ENCODE measurements at places on chromosomes 1 and 21. TPM values are rescaled to one million over a fixed set of nuclear protein-coding genes. Genes with fewer than 3 reads are reported as not detected.

FTCD gene
- total RNA-seq = 1.5 TPM

PADI4 gene
- 7.2 TPM for total RNA-seq

RXRG gene
- total RNA-seq = 8.4 TPM

PROK1 gene
- not detected for total RNA-seq

KISS1 gene
- total RNA-seq = not detected

HHIPL2 gene
- 0.97 TPM for total RNA-seq

E2F2 gene
- total RNA-seq = 1.1 TPM

CD247 gene
- 8.7 TPM for total RNA-seq

DNA sequence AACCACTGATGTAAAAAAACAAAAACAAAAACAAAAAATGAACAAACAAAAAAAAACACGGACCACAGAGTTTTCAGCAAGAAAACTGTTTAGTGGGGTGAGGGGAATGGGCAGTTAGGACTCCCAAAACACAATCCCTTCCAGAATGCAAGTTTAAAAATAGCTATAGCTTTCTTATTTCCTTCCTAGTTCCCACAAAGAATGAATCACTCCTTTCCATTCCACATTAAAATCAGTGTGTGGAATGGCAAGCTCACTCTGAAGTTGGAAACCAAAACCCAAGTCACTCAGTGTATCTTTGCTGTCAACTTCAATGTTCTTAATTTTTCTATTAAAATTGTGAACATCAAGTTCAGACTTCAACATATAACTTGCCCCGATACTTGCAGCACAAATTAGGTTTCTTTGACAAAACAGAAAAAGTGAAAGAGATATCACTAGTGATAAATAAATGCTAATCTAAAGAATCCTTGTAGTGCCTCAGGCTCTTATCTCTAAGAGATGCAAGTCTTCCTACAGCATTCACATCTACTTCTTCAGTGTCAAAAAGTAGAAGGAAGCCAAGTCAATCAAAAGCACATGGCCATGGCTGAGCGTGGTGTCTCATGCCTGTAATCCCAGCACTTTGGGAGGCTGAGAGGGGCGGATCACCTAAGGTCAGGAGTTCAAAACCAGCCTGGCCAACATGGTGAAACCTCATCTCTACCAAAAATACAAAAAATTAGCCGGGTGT, 45.5 kb downstream of the TOR3A start:
- no peak for DNase-seq

DNA sequence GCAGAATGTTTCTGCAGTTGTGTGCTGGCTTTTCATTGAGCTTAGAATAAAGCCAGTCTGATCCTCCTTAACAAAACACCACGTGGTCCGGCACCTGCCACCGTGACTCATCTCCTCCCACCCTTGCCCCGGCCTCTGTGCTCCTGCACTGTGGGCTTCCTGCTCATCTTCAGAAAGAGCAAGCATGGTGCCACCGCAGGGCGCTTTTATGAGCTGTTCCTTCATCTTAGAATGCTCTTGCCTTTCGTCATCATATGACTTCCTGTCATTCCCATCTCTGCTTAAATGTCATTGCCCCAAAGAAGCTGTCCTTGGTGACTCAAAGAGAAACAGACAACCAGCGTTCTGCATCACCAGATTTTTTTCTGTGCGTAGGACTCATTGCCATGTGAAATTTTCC, 117.8 kb downstream of the HHAT start:
- DNase-seq = no peak

GRCh38 chr1:182170891-182171461, 109.5 kb upstream of the ZNF648 start:
- DNase-seq = peak; percentile 65

DNA sequence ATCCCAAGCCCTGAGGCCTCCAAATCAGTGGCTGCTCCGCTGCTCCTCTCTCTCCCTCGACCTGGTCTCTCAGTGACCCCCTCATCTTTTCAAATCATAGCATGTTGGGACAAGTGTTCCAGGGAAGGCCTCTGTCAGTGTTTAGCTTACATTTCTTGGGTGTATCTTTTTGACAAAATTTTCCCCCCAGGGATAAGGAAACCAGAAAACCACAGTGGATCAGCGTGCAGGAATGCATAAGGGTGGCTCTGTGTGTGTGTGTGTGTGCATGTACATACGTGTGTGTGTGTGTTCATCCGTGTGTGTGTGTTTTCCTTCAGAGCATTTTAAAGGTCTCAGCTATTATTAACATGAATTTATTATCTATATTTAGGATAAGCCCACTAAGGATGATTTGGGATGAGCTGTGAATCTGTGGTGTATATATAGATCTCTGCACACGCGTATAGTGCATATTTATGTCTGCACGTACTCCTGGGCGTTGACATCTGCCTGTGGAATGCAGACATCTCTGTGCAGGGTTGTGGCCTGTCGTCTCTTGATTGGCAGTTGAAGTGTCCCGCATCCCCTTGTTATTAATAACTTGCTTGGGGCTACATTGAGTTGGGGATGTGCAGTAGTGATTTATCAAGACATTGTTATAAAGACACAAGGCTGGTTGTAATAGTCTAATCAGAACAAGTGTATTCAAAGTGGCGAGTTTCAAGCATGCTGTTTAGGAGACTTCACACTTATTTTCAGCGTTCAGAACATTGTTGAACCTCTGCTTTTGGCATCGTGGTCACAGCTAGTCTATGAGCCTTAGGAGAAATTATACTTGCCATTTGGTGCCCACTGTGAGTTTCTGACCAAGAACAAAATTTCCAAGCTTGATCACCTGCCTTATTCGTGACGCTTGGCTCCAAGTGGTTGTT, 55.6 kb downstream of the GALNT2 start:
- no peak for DNase-seq

DNA sequence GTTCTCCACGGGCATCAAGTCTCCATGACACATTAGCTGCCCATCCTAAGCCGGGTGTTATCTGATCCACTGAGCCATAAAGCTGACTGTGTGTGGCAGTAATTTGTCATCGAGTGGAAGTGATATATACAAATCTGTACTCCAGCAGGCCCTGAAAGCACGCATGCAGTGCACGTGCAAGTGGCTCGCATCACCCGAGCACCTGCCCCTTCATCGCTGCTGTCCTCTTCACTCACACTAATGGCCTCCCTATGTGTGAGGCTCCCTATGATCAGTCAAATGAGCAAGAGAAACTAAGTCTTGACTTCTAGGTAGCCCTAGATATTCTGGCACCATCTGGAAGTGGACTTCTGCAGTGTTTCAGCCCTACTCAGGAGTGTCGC, 248.6 kb downstream of the MATN1 start:
- DNase-seq = no peak

- DNase-seq = no peak
Measured at GRCh38 chr1:234430691-234431090, 48.3 kb downstream of the TARBP1 start.

GRCh38 chr21:30592140-30592539, at the start of gene KRTAP6-3:
Gene KRTAP6-3, plus strand, starts transcription at chr21:30592440. Its CDS starts 6 bp downstream, at chr21:30592446.
- no peak for DNase-seq

DNA sequence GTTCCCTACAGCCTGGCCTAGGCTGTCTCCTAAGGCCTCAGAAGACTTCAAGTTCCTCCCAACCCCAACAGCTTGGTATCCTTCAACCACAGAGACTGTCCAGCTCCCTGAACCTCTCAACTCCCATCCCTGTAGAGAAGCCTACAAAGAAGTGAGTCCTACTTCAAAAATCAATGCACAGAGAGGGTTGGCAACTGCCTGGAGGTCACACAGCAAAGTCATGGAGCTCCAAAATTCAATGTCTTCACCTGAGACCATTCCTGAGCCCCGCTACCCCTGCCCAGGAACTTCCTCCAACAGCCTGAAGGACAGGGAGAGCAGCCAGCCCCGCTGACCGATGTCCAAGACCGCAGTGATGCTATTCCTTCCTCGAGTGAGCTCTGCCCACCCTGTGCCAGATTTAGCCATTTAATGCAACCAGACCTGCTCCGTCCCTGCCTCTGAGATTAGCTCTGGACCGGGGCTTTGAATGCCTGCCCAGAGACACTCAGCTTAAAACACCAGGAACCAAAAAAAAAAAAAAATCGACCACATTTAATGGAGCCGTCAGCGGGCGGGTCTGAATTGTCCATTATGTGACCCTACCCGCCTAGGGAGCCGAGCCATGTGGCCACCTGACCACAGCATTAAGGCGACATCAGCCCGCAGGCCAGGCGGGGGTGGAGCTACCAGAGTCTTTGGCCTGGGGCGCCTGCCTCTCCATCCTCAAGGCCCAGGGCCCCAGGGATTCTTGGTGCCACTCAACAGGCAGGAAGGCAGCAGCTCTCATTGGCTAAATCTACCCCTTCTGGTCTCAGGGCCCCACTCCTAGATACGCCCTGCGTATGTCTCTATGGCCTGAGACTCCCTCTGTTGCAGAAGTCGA, 148.6 kb downstream of the SYF2 start:
- DNase-seq = no peak

GRCh38 chr1:223711747-223712193, 569 bp upstream of the CAPN2 start:
- no peak for DNase-seq

DNA sequence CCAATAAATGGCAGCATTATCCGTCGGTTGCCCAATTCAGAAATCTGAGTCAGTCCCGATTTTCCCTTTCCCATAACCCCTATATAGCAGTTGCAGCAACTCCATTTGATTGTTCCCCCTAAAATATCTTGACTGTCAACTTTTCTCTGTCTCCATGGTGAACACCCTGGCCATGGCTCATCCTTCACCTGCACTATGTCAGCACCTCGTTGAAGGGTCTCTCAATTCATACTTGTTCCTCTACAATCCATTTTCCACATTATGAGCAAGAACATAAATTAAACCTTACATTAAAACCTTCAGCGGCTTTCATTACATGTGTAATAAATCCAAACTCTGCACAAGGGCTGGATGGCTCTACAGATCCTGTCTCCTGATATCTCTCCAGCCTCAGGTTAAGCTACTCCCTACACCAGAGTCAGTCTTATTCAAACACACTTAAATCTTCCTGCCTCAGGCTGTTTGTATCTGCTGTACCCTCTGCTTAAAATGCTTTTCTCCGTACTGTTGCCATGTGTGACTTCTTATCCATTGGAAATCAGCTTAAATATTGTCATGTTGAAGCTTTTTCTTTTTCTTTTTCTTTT, 87.3 kb downstream of the BACH1 start:
- DNase-seq = no peak

- DNase-seq = no peak
Measured at GRCh38 chr1:183871142-183871541, 66.2 kb downstream of the RGL1 start.

DNA sequence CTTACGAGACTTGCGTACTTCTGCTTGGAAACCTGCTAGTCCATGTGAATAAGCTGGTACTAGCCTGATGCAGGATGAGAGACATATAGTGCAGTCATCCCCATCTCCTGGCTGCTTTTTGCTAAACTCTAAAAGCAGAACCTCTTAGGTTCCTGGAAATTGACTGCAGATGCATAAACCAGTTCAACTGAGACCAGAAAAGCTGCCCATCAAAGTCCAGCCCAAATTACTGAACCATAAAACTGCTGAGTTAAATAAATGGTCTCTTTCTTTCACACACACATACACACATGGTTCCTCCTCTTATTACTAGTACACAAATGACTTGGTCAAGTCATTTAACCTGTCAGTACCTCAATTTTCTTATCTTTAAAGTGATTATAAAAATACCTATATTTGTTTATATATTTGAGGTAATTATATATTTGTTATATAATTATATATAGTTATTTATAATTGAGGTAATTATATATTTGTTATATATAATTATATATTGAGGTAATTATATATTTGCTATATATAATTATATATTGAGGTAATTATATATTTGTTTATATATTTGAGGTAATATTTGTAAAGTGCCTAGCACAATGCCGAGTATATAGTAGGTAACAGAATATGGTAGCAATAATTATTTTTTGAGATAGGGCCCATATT, 25.2 kb upstream of the RABGAP1L start:
- no peak for DNase-seq

DNA sequence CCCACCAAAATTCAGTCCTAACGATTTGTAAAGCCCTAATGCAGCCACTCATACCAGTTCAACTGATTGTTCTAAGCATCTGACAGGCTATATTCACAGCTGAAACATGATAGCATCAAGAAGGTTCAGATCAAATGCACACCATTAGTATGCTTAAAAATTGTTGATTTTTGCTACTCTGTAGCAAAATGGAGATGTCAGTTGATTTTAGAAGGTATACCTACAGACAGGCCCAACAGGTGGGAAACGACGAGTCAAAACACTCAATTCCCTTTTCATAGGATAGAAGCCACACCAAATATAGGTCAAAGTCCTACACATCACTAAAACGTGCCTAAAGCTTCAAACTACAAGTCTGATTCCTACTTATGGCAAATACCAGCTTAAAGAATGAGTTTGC, 6.7 kb downstream of the SFPQ start:
- DNase-seq = no peak

GRCh38 chr21:40706806-40707655, 139.9 kb downstream of the DSCAM start:
- DNase-seq = no peak
